Stimulated activated CD4-positive, alpha-beta T cell treated with anti-CD3 and anti-CD28 coated beads, TNF-alpha, amount 100 ng/mL, for 24 hours (primary cell): ENCODE measurements at places on chromosomes 16 and 17.

- no peak for DNase-seq
Measured at GRCh38 chr17:75109046-75109406, 743 bp upstream of the ARMC7 start.

- no peak for DNase-seq
Measured at GRCh38 chr17:74450925-74451403, 15.5 kb upstream of the CD300A start.

GRCh38 chr16:3401719-3402397, 843 bp downstream of the ZNF174 start:
- DNase-seq = no peak

GRCh38 chr17:21058098-21058893, 15.5 kb upstream of the USP22 start:
- DNase-seq = no peak
